Panc1 (cell line): ENCODE measurements at places on chromosomes 7 and 10.

DNA sequence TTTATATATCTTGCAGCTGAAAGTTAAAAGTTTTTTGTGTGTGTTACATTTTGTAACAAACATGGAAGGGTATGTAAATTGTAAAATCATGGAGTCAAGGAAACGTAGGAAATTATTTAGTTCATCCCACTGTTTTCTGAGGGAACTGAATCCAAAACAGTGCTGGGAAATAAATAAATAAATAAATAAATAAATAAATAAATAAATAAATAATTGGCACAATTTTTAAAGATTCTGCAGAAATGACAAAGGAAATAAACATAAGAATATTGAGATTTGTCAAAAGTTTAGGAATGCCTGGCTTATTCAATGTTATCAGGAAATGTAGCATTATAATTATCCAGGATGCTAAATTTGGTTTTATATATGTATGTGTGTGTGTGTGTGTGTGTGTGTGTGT lies 91.4 kb upstream of the AGBL3 start:
- DNase-seq, result no peak

GRCh38 chr10:94521276-94522250 lies 24.0 kb upstream of the HELLS start:
- DNase-seq, result no peak

GRCh38 chr10:34102893-34103506 lies 712.1 kb downstream of the PARD3 start:
- DNase-seq, result no peak

DNA sequence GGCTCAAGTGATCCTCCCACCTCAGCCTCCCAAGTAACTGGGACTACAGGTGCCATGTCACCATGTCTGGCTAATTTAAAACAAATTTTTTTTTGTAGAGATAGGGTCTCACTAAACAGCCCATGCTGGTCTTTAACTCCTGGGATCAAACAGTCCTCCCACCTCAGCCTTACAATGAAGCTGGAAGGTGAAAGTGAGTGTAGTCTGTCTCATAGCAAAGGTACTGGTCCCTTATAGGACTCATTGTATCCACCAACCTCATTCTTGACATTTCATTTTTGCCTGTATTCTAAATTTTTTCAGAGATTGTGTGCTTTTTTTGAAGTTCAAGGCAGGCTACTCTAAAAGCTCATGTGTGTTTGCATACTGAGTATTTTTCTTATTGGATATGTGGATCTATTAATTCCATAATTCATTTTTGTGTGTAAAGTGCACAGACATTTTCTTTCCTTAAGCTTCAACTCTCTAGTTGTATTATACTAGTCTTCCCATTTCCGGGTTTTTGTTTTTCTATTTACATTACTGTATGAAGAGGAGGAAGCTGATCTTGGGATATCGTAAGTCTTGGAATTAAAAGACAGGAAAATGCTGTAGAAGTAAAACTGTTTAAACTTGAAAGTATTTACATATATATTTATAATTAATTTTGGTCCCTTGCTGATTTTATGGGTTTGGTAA lies 13.3 kb downstream of the KMT2E start:
- no peak for DNase-seq
